ENCODE measurements at places on chromosomes 4 and X.

- no peak for DNase-seq
Observed at GRCh38 chr4:16530688-16531635, 304.7 kb upstream of the TAPT1 start.

DNA sequence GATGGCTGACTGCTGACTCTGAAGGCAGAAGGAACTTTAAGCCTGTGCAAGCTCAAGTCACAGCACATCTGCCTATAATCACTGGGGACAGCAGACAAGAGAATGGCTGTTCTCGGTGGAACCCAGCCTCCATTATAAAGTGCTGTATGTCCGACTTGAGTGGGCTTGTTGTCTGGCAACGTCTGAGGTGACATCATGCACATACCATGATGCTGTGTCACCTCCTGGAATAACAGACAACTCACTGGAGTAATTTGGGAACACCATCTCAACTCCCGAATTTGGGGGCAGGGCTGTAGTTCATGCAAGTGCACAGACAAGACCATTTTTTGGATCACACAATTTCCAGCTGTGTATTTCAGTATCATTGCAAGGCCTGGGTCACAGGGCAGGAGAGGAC lies 59.8 kb upstream of the GPM6B start:
- DNase-seq: no peak

- no peak for DNase-seq
Observed at GRCh38 chr4:40731792-40732245, 17.9 kb upstream of the NSUN7 start.

DNA sequence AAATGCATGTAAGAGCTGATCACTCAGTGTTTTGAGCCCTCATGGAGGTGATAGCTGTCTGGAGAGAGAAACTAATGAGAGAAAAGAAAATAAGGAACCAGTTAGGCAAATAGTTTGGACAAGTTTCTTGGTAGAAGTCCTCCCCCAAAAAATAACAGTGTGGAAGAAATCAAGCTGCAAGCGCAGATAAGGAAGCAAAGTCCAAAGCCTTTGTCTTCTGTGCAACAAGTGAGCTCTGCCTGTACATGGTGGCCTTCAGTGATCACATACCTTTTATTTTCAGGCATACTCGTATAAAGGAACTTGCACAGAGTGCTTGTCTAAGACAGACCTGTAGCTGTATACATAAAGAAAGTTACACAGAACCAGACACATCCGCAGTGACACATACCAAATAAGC lies 2.5 kb upstream of the UGT2A3 start:
- DNase-seq: no peak

DNA sequence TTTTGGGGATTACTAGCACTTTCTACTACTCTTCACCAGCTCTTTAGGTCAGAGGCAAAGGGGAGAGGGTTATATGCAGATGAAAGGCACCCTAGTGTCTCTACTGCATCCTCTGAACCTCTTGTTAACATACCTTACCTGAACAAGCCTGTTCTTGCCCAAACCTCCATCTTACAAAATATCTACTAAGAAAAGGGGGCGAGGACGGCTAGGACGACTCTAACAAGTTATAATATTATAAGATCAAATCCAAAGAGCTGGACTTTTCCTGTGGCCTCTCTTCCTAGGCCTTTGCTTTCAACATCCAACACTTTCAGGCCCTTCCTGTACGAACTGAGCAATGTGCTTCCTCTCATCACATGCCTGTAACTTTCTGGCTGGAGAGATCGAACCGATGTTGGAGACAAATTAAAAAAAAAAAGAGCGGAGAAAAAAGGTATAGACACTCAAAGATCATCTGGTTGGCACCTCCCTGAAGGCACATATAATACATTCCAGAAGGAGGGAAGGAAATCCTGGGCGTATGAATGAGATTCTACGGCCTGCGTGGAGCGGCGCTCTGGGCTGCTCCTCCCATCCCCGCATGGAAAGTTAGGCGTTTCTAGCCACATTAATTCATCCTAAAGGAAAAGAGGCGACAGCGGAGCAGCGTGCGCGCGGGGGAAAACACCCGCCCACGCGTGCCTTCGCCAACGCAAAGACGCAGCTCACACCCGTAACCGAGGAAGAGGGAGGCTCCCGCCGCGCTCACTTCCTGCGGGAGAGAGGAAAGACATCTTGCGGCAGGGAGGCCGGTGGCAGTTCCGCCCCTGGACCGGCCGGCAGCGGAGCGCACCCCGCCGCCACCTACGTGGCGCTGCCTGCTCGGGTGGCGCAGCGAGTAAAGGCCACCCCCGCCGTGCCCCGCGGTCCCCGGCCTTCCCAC lies 808 bp downstream of the PRDM5 start:
- DNase-seq: no peak

GRCh38 chr4:187000281-187000680 lies 276.6 kb upstream of the FAT1 start:
- DNase-seq: no peak

- DNase-seq: no peak
Observed at GRCh38 chr4:24203926-24204325, 314.1 kb upstream of the PPARGC1A start.

DNA sequence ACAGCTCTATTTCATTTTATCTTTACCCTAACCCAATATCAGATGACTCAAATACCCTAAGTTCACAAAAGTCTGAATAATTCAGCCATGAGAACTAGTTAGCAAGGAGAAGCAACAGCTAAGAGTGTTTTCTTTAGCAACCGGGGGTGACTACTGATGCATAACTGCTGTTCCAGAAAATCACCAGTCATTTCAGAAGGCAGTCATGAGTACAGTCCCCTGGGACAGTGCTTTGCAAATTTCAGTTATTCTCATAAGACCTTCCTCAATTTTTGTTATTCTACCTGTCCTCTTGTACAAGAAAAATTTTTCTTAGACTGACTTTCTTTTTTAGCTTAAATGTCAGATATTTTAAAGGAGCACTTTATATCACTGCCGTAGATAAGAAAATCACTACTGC lies 16.4 kb downstream of the BANK1 start:
- no peak for DNase-seq

DNA sequence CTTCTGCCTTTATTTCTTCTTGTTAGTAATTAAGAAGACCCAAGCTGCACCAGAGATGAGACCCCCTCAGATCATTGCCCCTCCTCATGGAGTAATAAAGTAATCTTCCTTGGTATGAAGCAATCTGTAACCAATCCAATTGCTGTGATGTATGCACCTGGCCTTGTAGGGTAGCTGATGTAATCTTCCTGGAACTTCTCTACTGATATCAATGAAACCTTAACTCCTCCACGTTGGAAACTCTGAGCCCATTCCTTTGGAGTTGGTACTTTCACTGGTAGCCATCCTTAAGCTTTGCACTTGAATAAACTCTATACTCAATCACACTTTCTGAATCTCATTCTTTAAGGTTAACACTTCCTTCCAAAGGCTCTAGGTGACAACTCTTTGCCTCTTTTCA lies 31.6 kb upstream of the NSG1 start:
- no peak for DNase-seq

DNA sequence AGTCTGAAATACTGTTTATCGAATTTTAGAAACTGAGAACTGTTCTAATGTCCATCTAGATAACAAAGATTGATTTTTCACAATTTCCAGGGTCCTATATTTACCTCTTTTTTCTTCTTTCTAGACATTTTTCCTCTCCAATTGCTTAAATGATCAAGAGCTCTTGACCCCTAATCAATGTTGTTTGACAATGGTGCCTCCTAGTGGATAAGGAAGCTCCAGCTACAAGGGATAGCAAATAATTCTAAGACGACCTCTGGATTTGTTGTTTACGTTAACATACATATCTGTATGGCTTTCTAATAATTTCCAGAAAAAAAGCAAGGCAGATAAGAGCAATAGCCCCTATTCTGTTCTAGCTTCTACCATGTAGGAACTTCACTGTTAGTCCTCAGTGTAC lies 35.8 kb downstream of the GPR82 start:
- no peak for DNase-seq

GRCh38 chr4:146855761-146856160 lies 89.9 kb downstream of the TTC29 start:
- no peak for DNase-seq

GRCh38 chr4:52645300-52645699 lies 13.8 kb downstream of the USP46 start:
- no peak for DNase-seq

- DNase-seq: no peak
Observed at GRCh38 chr4:137274404-137274803, 257.9 kb downstream of the PCDH18 start.

DNA sequence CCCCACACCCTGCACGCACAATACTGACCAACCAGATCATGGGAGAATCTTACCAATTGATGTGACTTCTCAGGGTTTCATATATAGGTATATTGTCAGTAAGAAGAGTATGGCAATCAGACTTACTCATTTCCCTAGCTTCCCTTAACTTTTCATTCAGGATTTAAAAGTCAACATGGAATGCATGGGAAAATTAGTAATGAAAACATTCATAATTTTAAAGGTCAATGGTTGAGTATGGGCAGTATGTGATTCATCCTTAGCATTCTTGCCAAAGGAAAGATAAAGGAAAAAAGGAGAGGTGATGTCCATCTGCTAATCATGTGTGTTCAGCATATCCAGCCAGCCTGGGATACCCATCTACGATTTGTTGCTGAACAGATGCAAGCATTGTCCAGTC lies 4.0 kb downstream of the DIPK2B start:
- DNase-seq: no peak

DNA sequence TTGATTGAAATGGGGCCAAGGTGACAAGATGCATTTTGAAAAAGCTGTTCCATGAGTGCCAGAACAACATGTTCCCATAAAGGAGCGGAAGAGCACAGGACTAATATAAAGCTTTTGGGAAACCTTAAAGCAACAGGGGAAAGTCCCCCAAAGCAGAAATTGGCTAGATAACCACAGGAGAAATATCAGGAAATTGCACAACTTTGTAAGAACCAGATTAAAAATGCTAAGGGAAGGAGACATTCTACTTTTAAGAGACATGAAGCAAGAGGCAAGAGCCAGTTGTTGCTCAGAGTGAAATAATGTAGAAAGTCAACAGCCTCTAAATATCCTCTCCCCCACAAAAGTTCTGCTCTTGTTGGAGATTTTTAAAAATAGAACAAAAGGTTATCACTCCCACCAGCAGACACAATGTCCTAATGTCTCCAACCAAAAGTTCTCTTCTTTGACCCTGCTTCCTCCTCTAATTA lies 85.2 kb upstream of the LNX1 start:
- no peak for DNase-seq

GRCh38 chr4:67521506-67521905 lies 23.8 kb downstream of the CENPC start:
- no peak for DNase-seq

DNA sequence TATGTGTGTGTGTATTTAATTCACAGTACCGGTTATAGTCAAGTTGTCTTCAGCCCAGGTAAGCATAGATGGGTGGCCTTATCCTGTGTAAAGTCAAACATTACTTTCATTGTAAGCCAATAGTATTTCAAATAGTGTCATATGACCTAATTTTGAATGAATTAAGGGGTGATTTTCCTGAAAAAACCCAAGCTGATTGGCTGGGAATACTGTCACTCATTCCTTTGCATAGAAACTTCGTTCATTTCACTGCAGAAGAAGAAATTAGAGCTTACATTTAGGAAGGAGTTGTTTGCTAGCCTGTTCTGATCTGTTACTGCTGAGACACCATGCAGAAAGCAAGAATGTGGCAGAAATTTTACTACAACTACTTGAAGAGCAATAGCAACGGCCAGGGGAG lies 45.4 kb downstream of the SMARCAD1 start:
- DNase-seq: no peak

GRCh38 chrX:49192722-49193328 lies 6.7 kb upstream of the PRICKLE3 start:
- no peak for DNase-seq

- no peak for DNase-seq
Observed at GRCh38 chr4:90456891-90457290, 329.7 kb downstream of the CCSER1 start.

DNA sequence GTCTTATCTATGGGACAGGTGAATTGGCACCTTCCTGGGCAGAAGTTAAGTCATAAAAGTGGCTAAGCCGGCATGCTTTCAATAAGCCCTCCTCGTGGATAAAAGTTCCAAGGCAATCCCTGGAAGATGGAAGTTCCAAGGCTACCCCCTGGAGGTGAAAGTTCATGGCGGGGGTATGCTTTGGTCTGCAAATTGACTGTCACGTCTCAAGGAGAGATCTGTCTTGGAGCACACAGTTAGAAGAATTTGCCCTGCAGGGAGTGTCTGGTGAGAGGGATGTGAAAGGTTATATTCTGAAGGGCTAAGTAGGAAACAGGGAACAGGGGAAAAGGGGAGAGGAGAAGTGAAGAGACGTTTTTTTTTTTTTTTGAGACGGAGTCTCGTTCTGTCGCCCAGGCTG lies 26.2 kb upstream of the GPR173 start:
- DNase-seq: no peak

DNA sequence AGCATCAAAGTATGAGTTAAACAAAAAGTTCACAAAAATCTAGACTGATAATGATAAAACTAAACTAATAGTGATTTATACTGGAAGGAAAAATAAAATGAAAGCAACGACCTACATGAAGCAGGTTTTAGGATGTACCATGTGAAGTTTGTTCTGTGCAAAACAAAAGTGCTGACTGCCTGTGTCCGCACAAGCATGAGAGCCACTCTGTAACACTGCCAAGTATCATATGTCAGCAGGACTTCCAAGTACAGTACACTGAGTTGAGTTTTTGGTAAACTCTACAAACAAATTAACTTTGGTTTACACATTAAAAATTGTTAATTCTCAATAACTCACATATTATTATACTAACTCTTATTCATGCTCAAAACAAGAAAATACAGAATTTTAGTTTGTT lies 459.0 kb downstream of the PDGFC start:
- DNase-seq: no peak

DNA sequence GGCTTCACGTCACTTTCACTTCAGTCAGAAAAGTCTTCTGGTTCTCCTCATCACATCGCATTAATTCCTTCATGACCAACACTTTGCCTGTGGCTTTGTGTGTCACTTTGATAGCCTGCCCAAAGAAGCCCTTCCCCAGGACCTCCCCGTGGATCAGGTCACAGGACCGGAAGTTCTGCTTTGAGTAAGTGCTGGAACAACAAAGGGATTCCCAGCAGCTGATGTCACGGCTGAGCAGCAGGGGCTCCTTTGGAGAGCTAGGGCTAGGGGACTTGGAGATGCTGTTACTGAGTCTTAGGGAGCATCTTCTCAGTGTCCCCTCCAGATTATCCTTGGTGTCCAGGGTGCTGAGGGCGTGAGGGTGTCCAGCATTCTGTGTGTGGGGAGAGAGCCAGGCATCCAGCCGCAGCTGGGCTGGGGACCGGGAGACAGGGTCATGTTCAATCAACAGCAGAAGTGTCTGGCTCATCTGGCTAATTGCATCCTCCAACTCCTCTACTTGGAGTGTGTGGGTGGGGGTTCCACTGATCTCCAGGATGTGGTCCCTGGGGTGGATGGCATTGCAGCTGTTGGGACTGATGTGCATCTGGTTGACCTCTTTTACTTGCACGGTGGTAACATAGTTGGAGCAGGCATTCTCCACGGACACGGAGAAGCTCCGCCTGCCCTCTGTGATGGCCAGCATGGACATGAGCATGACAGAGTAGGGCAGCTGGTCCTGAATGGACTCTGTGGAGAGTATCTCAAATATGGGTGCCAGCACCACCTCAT lies 39.2 kb upstream of the ARHGAP6 start:
- no peak for DNase-seq

Data from activated B cell treated with CpG ODN at 0.5 μM for 24 hours (primary cell).